H7 (cell line): ENCODE measurements at places on chromosomes 13 and 19. TPM values are rescaled to one million over a fixed set of nuclear protein-coding genes. Genes with fewer than 3 reads are reported as not detected.

- no peak for DNase-seq
Observed at GRCh38 chr13:60001889-60002288, 161.8 kb downstream of the DIAPH3 start.

GRCh38 chr19:33208904-33209849 is 15.0 kb downstream of the LRP3 start:
- no peak for DNase-seq

DNA sequence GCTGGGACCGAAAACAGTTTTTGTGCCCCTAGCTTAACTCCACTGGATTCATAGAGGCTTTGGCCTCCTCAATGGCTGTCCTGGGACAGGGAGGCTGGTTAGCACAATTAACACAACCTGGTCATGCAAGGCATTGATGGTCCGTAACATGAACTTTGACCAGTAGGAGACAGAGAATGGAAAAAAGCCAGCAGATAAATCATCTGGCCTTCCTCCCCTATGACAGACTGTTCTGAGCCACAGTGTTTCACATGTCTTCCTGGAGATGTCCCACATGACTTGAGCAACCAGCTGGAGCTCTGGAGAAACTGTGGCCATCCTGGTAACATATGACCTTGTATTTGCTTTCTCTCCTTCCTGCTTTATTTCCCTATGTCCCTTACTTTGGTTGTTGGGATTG is 244.2 kb downstream of the UQCRFS1 start:
- DNase-seq, result no peak

OR4F17 gene
- not detected in 2 replicates for total RNA-seq

ZFR2 gene
- 21.5 and 36.1 TPM in 2 replicates for total RNA-seq

APOC1 gene
- 65.6 and 139 TPM in 2 replicates for total RNA-seq

WASF3 gene
- 19.1 and 26.9 TPM in 2 replicates for total RNA-seq

GRCh38 chr13:31196992-31197391 is 2.8 kb upstream of the B3GLCT start:
- no peak for DNase-seq

GRCh38 chr19:19517235-19517619 is 1.2 kb downstream of the NDUFA13 start:
- no peak for DNase-seq

DNA sequence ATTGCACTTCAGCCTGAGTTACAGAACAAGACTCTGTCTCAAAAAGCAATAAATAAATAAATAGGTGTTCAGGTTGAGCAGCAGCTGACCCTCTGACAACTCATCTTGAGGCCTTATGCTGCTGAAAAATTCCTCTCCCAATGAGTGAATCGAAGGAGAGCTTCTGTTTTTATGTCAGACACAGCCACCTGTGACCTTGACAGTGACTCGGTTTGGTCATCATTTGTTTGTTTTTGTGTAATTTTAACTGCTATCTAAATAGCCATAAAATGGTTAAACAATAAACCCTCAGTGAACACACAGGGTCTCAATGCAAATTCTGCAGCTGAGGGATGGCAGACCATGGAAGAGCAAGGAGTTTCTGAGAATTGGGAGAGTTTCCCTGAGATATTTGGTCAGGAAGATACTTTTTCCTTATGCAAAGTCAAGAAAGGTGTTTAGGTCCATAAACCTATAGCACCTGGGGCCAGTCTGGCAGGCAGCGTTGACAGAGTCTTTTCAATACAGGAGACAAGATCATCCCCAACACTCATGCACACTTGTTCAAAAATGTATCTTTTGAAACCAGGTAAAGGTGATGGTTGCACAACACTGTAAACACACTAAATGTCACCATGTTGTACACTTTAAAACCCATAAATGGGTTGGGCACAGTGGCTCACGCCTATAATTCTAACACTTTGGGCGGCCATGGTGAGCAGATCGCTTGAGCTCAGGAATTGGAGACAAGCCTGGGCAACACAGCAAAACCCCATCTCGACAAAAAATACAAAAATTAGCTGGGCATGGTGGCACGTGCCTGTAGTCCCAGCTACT is 16.6 kb upstream of the SLC25A30 start:
- no peak for DNase-seq

GRCh38 chr19:51784922-51785690 is 9.9 kb upstream of the FPR3 start:
- no peak for DNase-seq

C3 gene
- 13.4 and 20.2 TPM in 2 replicates for total RNA-seq
